ENCODE measurements at places on chromosomes 5 and 9. TPM values are rescaled to one million over a fixed set of nuclear protein-coding genes. Genes with fewer than 3 reads are reported as not detected.

SPATA31D4 gene
- not detected for total RNA-seq

SLC28A3 gene
- 7.7 TPM for total RNA-seq

RGS14 gene
- total RNA-seq = 15.1 TPM

FBXL7 gene
- total RNA-seq = 0.21 TPM

NIPSNAP3A gene
- 32.0 TPM for total RNA-seq

CCL21 gene
- total RNA-seq = not detected

FOCAD gene
- total RNA-seq = 59.8 TPM

WDR31 gene
- total RNA-seq = 1.2 TPM

TSLP gene
- 0.85 TPM for total RNA-seq

IER5L gene
- total RNA-seq = 28.7 TPM

All from tracheal epithelial cell (primary cell).